Left lung (tissue), 14 donors: ENCODE measurements at places on chromosomes 12 and 14. TPM values are rescaled to one million over a fixed set of nuclear protein-coding genes. Genes with fewer than 3 reads are reported as not detected.

DNA sequence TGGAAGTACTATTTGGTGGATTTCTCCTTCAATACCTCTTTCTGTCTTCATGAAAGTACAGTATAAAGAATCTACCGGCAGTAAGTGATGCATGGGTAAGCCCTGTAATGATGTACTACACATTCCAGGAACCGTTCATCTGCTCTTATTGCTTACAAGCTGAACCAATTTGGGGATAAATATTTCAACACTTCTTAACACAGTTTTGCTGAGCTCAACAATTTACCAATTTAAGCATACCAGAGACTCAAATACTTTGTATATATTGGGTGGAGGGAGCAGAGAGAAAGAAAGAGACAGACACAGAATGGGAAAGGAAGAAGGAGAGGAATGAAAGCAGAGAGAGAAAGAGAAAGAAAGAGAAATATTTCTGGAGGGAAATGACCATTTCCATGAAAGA lies 821.1 kb upstream of the FLRT2 start:
- H3K27ac ChIP-seq = no peak overlapping the region
- no peak overlapping the region for H3K4me3 ChIP-seq
- H3K4me1 ChIP-seq = no peaks in the 10 kb centered on the region
- no peak for DNase-seq
- no peaks in the 10 kb centered on the region for H3K27me3 ChIP-seq
- no peaks in the 10 kb centered on the region for H3K36me3 ChIP-seq

- no peaks in the 10 kb centered on the region for H3K36me3 ChIP-seq
- no peaks in the 10 kb centered on the region for H3K4me1 ChIP-seq
- DNase-seq = no peak
- no peak overlapping the region for H3K4me3 ChIP-seq
Observed at GRCh38 chr12:16282081-16282480, 4.6 kb upstream of the SLC15A5 start.

GRCh38 chr12:442235-442884 lies 17.4 kb upstream of the B4GALNT3 start:
- no peaks in the 10 kb centered on the region for H3K4me1 ChIP-seq
- no peaks in the 10 kb centered on the region for H3K36me3 ChIP-seq
- H3K27me3 ChIP-seq = no peaks in the 10 kb centered on the region
- H3K4me3 ChIP-seq = no peak overlapping the region
- no peak for DNase-seq

- no peak for DNase-seq
- no peak overlapping the region for H3K4me3 ChIP-seq
- H3K4me1 ChIP-seq = no peaks in the 10 kb centered on the region
- no peaks in the 10 kb centered on the region for H3K27me3 ChIP-seq
- H3K27ac ChIP-seq = no peak overlapping the region
Observed at GRCh38 chr12:56208006-56208405, 13.7 kb downstream of the RNF41 start.

DNA sequence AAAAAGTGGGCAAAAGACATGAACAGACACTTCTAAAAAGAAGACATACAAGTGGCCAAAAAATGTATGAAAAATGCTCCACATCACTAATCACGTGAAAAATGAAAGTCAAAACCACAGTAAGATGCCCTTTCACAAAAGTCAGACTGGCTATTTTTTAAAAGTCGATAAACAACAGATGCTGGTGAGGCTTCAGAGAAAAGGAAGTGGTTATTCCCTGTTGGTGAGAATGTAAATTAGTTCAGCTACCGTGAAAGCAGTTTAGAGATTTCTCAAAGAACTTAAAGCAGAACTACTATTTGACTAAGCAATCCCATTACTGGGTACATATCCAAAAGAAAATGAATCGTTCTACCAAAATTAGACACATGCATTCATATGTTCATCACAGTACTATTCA lies 237.0 kb downstream of the KIF21A start:
- no peaks in the 10 kb centered on the region for H3K4me1 ChIP-seq
- no peaks in the 10 kb centered on the region for H3K36me3 ChIP-seq
- no peak overlapping the region for H3K27ac ChIP-seq

SLC5A8 gene
- total RNA-seq = 1.0 TPM

FAM181A gene
- 1.1 TPM for total RNA-seq

DNA sequence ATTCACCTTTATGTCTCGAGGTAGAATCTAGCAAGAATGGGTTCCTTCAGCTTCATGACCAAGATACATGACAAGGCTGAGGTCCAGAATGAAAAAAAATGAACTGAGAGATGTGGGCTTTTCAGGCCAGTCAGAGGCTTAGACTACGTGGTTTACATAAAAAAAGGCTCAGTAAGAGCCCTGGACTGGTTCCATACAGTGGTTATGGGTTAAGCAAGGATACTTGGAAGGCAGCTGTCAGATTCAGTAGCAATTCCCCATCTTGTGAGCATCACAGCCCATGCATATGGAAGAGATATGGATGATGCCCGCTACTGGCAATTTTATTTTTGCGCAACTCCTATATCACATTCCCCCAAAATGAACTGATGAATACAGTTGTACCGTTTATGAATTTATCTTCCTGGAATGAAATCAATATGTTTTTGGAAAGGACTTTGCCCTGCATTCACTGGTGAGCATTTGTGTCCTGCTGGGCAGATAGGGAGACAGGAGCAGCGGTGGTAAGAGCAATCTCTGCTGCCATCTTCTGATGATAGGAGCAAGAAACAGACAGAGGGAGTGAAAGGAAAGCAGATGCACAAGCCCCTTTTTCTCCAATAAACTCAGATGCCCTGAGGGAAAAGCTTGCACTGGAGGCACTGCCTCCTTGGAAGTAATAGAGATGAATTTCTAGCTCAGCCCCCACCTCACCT lies 280.4 kb downstream of the GALC start:
- no peaks in the 10 kb centered on the region for H3K4me1 ChIP-seq
- H3K27me3 ChIP-seq = no peaks in the 10 kb centered on the region
- H3K4me3 ChIP-seq = no peak overlapping the region

ABCC9 gene
- 30.5 TPM for total RNA-seq

GRCh38 chr14:66635435-66635834 lies 127.5 kb downstream of the GPHN start:
- H3K4me3 ChIP-seq = no peak overlapping the region
- H3K27me3 ChIP-seq = no peaks in the 10 kb centered on the region
- no peaks in the 10 kb centered on the region for H3K4me1 ChIP-seq
- no peak overlapping the region for H3K27ac ChIP-seq
- no peak for DNase-seq

TEX52 gene
- not detected for total RNA-seq

DNA sequence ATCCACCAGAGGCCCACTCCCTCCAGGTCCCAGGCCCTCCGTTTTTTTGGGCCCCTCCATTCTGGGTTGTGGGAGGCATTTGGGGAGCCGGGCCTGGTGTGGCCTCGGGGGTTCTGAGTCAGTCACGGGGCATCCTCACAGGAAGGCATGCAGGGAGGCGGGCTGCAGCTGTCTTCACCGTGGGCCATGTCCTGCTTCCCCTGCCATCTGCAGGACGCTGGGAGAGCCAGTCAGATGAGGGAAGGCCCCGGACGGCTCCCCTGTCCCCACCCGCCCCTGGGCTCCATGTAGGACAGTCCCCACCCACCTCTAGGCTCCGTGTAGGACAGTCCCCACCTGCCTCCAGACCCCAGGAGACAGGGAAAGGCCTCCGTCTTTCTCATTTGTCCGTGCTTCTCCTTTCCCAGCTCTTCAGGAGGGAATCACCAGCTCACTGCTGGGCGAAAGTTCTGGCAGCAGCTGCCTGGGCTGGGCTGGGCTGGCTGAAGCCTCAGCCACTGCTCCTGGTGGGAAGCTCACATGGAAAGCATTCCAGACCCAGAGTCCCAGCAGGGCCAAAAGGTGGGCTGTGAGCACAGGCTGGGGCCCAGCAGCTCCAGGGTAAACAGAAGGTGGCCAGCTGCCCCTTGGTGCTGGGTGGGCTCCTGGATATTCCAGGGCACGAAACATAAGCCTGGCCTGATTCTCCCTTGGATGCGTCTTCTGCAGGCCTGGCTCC lies 217.8 kb downstream of the KIF26A start:
- no peak for DNase-seq
- H3K36me3 ChIP-seq = no peaks in the 10 kb centered on the region
- H3K4me3 ChIP-seq = no peak overlapping the region
- H3K27me3 ChIP-seq = no peaks in the 10 kb centered on the region
